Stimulated activated CD8-positive, alpha-beta memory T cell treated with anti-CD3 and anti-CD28 coated beads, Interleukin-15, amount 100 ng/mL, for 4 hours (primary cell): ENCODE measurements at places on chromosomes 5 and 9.
A peak's percentile ranks its signal among the peaks of the same experiment; 100 is the strongest.

DNA sequence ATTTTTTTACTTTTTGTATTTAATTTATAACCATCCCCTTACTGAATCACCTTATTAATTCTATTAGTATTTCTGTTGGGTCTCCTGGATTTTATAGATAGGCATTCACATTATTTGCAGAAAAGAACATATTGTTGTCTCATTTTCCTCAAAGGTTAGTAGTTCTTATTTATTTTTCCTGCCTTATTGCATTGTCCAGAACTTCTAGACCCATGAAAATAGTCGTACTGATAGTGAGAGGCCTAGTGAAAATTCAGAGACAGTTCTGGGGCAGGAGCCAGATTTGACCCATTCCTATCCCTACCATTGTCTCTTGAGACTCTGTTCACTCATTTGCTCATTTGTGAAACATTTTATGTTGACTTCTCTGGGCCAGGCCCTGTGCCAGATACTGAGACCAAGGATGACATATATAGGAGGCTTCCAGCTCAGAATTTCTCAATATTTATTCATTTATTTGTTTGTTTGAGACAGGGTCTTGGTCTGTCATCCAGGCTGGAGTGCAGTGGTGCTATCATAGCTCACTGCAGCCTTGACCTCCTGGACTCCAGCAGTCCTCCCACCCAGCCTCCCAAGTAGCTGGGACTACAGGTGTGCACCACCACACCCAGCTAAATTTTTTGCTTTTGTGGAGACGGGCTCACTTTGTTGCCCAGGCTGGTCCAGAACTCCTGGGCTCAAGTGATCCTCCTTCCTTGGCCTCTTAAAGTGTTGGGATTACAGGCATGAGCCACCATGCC is 34.7 kb downstream of the COL27A1 start:
- DNase-seq, result no peak

DNA sequence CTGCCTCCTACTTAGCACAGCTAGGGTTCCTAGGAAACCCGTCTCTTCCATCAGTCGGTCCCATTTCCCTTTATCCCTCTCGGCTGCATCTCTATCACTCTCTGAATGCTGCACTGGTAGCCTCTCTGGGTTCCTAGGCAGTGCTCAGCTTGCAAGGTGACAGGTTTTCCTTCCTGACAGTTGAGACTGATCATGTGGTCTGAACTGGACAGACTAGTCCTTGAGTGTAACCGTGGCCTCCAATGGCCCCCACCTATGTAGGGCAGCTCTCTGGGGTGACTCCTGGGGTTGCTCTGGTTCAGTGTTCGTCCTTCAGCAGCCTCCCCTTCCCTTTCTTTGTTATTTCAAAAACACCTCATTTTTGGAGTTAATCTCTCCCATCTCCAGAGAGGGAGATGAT is 3.8 kb downstream of the TMEM8B start:
- no peak for DNase-seq

GRCh38 chr5:134577022-134577795 is 51.7 kb downstream of the JADE2 start:
- DNase-seq, result no peak

- no peak for DNase-seq
Observed at GRCh38 chr5:182126-182525, 9.2 kb upstream of the LRRC14B start.

GRCh38 chr5:157387683-157388093 is 72.3 kb upstream of the NIPAL4 start:
- no peak for DNase-seq

DNA sequence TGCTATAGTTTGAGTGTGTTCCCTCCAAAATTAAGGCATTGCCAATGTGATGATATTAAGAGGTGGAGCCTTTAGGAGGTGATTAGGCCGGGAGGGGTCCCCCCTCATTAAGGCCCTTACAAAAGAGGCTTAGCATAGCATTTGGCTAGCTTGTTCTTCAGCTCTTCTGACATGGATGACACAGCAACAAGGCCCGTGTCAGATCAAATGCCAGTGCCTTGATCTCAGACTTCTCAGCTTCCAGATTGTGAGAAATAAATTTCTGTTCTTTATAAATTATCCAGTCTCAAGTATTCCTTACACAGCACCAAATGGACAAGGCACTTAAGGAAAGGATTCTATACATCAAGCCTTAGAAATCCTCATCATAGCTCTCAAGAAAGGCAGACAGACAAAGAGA is 31.8 kb downstream of the SLC38A9 start:
- no peak for DNase-seq

- no peak for DNase-seq
Observed at GRCh38 chr5:132325691-132326090, 31.5 kb downstream of the SLC22A4 start.

GRCh38 chr9:25861421-25861820 is 183.2 kb upstream of the TUSC1 start:
- DNase-seq, result no peak

- DNase-seq, result no peak
Observed at GRCh38 chr9:114235033-114235661, 79.8 kb downstream of the COL27A1 start.

DNA sequence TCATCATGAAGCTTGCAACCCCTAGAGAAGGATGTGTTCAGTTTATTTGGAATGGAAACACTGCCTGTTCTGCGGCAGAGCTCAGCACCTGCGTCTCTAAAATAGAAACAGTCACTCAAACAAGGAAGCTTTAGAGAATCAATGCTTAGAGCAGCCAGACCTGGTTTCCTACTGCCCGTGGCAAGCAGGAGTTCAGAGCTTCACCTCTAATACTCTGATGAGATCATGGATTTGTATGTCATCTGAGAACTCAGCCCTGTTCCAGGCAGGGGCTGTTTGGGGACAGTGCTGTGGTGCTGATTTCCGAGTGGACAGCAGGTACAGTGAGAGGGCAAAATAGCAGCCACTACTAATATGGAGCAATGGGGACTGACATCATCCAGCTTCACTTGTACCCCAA is 236.0 kb upstream of the IRX1 start:
- no peak for DNase-seq

DNA sequence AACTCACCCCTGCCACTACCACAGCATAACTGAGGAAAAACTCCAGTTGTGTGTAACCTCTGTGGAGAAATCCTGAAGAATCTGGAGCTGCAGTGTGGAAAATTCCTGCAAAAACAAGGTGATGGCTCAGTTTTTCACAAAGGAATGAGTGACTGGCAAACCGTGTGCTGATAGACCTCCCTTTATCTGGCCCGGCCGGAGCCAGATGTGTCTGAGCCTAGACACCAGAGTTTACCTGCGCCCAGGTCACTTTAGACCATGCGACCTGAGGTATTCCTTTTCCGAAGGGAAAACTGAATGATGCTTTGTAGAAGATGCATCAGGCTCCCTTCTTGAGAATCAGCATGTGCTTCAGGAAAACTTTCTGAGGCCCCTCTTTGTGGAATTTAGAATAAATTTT is 16.2 kb downstream of the SLC25A48 start:
- no peak for DNase-seq

- peak; percentile 5 for DNase-seq
Observed at GRCh38 chr5:61625681-61626621, 293.9 kb downstream of the ZSWIM6 start.

GRCh38 chr5:37847978-37848425 is 8.2 kb upstream of the GDNF start:
- DNase-seq, result no peak

- DNase-seq, result no peak
Observed at GRCh38 chr9:103037508-103038477, 42.7 kb downstream of the CYLC2 start.

GRCh38 chr5:101390151-101390908 is 487.2 kb upstream of the ST8SIA4 start:
- no peak for DNase-seq

DNA sequence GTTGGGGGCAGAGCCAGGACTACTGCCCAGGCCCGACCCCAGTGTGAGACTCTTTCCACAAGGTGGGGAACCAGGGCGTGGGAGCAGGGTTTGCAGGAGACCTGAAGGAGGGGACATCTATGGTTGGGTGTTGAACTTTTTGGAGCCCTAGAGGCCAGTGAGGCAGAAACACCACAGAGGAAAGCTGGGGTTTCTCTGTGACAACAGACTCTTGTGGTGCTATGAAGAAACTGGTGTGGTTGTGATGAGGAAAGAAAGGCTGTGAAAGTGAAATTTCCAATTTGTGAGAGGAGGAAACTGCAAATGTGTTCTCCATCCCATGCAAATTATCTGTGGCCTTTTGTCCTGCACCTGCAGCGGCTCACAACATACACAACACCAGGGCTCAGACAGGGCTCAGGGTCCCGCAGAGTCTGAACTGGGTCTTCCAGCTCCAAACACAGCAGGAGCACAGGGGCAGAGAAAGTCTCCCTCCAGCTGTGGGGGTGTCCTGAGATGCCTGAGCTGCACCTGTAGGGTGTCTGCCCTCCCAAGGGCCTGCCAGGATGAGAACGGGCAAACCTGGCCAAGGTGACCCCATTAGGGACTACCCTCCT is 51.4 kb upstream of the GRHPR start:
- DNase-seq, result no peak

- no peak for DNase-seq
Observed at GRCh38 chr5:84589926-84590325, 205.2 kb upstream of the EDIL3 start.

- no peak for DNase-seq
Observed at GRCh38 chr5:104172976-104173375, 610.4 kb upstream of the NUDT12 start.

GRCh38 chr9:37936965-37937364 is 33.0 kb upstream of the SLC25A51 start:
- DNase-seq, result no peak

GRCh38 chr5:132309679-132310078 is 15.5 kb downstream of the SLC22A4 start:
- DNase-seq, result no peak

DNA sequence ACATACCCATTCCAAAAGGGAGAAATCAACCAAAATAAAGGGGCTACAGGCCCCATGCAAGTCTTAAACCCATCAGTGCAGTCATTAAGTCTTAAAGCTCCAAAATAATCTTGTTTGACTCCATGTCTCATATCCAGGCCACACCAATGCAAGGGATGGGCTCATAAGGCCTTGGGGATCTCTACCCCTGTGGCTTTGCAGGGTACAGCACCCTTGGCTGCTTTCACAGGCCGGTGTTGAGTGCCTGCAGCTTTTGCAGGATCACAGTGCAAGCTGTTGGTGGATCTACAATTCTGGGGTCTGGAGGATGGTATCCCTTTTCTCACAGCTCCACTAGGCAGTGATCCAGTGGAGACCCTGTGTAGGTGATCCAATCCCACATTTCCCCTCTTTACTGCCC is 5.0 kb upstream of the SPINK14 start:
- no peak for DNase-seq

DNA sequence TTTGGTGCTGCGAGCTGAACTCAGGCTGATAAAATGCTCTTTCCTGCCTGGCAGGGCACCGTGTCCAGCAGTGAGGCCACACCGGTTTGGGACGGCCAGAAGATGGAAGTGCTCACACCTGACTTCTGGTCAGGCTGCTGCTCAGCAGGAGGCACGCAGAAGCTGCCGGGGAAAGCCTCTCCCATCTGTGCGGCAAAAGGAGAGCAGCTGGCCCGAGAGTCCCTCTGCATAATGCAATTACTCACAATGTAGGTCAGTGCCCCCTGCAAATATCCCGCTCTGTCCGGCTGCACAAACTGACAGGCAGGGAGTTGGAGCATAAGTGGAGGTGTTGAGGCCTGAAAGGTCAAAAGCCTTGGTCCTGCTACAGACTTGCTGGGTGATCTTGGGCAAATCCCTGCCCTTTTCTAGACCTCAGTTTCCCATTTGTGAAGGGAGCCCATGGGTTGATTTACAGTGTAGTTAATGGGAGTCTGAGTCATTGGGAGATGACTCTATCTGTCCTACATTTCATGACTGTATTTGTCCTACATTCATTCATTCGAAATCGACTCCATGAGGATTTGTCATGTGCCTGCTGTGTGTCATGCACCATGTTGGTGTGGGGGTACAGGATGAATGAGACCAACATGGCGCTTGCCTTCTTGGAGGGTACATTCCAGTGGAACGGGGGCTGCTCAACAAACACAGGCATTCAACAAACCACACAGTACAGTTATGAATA is 61.8 kb upstream of the TBC1D2 start:
- no peak for DNase-seq

- no peak for DNase-seq
Observed at GRCh38 chr9:95313010-95313498, 4.5 kb downstream of the FANCC start.

DNA sequence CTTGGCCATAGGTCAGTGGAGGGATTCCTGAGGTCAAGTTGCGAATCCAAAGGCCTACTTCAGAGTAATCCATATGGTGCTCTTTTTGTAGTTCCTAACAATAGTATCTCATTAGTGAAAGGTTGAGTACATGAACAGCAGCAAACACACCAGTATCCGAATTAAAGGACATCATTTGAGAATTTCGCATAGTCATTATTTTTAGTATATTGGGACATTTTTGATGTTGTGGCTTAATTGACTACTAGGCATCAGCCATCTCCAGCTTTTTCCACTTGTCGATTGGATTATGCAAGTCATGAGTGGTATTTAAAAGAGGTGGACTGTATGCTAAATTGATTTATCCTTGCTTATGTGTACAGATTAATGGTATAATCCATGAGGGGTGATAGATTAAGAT is 23.7 kb downstream of the MAP3K1 start:
- DNase-seq, result no peak

DNA sequence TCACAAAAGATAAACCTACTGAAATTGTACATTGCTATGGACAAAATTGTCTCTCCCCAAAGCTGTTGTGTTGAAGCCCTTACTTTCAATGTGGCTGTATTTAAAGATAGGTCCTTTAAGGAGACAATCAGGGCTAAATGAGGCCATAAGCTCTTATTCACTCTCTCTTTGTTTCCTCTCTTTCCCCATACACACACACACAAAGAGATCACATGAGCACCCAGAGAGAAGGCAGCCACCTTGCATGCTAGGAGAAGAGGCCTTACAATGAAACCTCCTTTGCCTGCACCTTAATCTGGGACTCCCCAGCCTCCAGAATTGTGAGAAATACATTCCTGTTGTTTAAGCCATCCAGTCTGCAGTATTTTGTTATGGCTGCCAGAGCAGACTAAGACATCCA is 1295.6 kb upstream of the CDH6 start:
- DNase-seq, result no peak

DNA sequence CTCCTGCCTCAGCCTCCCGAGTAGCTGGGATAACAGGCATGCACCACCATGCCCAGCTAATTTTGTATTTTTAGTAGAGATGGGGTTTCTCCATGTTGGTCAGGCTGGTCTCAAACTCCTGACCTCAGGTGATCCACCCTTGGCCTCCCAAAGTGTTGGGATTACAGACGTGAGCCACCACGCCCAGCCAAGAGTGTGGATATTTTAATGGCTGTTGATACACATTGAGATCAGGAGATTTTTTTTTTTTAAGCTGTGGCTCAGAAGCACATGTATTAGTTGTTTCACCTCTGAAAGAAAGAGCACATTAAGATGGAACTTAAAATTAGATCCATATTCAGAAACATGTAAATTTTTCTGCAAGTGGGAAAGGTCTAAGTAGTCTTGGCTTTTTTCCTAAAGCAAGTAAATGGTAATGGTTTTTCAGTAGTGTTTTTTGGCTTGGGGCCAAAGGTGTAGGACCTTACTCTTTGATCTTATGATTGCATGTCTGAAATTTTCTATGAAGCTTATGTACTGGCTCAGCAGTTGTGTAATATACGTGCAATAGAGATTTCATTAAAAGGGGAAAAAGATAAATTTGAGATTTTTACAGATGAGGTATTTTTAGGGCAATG is 9.9 kb downstream of the RBM27 start:
- no peak for DNase-seq

- DNase-seq, result no peak
Observed at GRCh38 chr9:93827545-93828330, 127.4 kb downstream of the BARX1 start.
